Panc1 (cell line): ENCODE measurements at places on chromosomes 5 and 9.

DNA sequence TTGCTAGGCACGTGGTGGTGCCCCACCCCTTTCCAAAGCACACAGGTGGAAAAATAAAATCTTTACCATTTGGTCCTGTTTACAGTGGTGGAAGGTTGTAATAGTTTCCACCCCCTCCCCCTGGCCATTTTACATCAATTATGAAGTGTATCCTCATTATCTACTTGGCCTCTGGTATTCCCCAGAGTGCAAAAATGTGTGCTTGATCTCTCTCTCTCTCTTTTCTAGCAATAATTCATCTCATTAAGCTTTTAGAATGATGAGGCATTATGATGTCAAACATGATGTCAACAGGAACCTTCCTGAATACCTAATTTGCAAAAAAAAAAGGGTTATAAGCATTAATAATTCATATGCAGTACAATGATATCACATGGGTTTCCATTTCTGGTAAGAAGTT lies 3.1 kb downstream of the PDE8B start:
- DNase-seq: no peak

GRCh38 chr5:163106098-163106497 lies 331.3 kb upstream of the CCNG1 start:
- DNase-seq: no peak

- no peak for DNase-seq
Measured at GRCh38 chr5:32109236-32109635, 64.9 kb downstream of the GOLPH3 start.

DNA sequence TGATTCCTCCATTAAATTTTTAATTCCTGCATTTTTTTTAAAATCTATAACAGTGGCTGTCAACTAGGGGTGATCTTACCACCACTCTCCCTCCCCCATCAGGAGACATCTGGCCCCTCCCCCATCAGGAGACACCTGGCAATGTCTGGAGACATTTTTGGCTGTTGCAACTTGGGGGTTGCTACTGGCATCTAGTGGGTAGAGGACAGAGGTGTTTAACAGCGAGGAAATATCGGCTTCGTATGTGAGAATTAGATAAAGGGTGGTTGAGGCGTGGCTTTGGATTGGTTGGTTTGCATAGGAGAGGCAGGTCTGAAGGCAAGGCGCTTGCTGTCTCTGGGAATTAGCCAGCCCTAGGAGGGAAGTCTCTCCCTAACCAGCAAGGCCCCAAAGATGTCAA lies 10.5 kb downstream of the CDHR2 start:
- DNase-seq: no peak

- DNase-seq: no peak
Measured at GRCh38 chr9:97474372-97474925, 27.0 kb upstream of the TMOD1 start.

- peak; percentile 71 for DNase-seq
Measured at GRCh38 chr5:72018143-72018803, 89.0 kb upstream of the MAP1B start.

GRCh38 chr5:79886925-79887655 lies 104.0 kb downstream of the MTX3 start:
- DNase-seq: no peak

- DNase-seq: no peak
Measured at GRCh38 chr9:35951736-35952135, 6.2 kb downstream of the OR2S2 start.

DNA sequence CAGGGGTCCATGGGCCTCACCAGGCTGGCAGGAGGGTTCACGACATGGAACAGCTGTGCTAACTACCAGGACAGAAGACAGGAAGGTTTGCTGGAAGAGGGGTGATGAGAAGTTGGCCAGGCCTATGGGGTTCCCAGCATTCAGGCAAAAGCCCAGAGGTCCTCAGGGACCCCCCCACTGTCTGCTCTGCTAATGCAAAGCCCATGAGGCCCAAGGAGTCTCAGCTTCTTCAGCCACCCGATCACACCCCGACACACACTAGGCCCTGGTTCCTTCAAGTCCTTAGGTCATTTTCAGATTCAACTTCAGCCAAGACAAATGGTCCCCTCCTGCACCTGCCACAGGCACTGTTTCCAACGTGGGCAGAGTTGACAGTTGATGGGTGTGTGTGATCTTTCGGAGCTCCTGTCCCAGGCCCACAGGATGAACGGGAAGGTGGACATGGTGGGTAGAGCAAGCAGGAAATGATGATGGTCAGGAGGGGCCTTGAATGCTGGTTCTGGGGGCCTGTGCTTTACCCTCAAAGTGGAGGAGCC lies 20.4 kb downstream of the ADAMTS2 start:
- DNase-seq: no peak

DNA sequence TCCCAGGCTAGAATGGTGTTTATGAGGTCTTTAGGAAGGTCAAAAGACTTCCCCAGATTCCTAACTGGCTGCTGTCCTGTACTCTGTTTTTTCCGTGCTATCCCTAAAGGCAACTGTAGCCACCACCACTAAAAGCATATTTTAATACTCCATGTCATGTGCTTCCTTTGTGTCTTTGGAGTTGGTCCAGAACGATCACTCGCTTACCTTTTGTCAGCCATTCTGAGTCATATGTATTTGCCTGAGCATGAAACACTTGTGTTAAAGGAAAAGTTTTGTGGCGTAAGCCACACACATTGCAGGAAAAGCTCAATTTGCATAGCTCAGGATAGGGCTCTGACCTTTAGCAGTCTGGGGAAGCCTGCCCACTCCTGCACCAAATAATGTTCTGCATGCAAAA lies 299.6 kb downstream of the NTRK2 start:
- DNase-seq: no peak

- DNase-seq: no peak
Measured at GRCh38 chr5:135723491-135723890, 111.0 kb upstream of the SLC25A48 start.

DNA sequence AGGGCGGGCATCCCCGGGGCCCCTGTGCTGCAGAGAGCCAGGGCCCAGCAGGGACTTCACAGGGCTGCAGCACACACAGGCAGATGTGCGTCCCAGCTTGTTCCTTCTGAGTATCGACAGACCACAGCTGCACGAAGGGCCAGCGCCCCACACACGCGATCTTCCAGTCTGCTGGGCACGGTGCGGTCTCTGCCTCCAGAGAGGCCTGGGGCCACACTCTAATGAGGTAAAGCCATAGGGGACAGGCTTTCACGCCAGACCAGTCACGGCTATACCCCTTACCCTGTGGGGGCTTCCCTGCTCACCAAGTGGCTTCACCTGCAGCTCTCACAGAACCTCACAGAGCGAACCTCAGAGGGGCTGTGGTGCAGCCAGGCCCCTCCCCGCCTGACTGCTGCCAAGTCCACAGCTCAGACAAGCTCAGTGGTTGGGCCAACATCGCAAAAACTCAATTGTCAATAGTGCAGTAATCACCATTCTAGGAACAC lies 82.2 kb downstream of the SHB start:
- no peak for DNase-seq

DNA sequence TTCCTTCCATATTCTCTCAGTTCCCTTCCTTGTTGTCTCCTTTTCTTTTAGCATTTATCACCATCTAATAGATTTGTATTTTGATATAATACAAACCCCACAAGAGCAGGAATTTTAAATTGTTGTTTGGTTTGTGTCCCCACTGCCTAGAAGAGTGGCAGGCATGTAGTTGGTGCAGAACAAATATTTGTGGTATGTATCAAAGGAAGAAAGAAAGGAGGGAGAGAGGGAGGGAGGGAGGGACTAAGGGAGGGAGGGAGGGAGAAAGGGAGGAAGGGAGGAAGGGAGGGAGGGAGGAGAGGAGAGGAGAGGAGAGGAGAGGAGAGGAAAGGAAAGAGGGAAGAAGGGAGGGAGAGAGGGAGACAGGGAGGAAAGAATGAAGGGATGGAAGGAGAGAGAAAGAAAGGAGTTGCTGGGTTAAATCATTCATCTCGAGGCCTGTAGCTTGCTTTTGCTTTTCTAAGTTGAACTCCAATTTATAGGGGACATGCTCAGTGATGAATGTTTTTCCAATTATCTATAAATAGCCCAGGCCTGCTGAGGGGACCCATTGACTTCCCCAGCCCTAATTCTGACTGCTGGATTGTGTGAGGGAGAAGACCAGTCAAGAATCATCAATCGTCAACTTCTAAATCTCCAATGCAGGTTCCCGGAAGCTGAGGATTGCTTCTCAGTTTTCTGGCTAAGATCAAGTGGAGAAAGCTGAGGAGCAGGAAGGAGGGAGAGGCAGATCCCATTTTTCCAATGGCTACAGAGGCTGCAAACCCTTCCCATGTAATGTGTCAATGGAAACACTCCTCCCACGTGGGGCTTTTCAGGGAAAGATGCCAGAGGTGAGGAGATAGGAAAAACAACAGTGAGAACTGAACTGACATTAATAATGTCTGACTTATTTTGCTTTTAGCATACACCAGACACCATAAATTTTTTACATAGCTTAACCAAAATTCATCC lies 320.7 kb downstream of the ASTN2 start:
- DNase-seq: no peak

GRCh38 chr5:172433071-172433470 lies 21.3 kb downstream of the SH3PXD2B start:
- no peak for DNase-seq

GRCh38 chr9:7791394-7791793 lies 8.2 kb downstream of the DMAC1 start:
- no peak for DNase-seq

DNA sequence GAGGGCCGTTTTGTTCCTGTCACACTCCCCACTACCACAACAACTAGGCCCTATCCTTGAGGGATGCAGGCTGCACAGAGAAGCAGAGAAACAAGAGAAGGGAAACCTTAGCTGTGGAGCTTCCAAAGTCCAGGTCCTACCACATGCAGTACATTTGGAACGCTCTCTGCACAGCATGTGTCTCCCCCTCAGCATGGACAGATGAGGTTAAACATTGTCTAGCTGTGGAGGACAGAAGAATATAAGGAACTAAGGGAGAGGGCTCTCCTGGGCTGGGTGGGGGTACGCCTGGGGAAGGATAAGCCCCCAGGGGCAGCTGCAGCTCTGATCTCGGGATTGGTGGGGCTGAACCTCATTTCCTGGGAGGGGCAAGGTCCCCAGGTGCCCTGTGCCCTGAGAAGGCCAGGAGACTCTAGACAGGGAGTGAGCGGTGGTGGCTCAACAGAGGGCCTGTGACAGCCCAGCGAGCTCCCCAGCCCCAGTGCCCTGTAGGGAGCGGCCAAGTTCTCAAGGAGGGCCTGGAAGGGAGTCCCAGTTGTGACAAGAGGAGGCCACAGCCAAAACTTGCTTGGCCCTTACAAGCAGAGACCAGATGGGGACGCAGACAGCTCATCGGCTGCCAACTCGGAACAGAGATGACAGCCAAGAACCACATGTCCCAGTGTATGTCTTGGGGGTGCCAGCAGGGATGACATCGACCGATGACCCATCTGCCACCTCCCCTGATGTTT lies 30.1 kb downstream of the TSPAN17 start:
- no peak for DNase-seq

DNA sequence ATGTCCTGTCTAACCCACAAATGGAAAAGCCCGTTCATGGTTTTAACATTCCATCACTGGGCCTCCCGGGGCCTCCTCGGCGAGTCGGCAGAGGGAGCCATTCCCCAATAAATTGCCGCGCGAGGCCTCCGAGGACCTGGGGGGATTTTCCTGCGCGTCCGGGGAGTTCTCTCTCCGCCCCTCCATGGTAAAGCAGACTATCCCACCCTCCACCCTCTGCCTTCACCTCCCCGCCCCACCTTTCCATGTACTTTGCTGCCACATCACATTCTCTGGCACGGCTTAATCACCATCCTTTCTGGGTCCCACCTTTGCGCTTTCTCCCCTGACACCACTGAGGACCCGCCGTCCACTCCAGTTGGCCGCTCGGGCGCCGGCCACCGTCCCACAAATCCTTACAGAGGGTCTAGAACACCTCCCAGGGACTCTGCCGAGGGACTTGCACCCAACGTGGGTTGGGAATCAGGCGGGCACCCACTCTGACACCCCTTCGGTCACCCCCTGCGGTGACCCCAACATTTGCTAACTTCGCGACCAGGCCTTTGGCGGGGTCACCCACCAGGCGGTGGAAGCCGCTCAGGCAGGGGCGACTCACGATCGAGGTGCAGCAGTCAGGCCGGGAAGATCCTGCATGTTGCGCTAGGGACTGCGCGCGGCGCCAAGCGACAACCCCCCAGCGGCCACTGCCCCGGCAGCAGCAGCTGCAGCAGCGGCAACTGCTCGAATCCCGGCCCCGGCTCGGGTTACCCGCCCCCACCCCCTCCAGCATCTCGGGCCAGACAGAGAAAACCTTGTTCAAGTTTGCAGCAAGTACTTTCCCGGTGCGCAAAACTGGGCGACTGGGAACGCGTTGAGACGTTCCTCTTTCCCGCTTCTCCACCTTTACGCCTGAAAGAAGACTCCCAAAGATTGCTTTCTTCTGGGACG lies at the start of gene MEGF10:
MEGF10 (plus strand) TSS at position 778 of the 927 bp plus-strand sequence. CDS start 40,513 bp downstream, outside the sequence.
- DNase-seq: no peak

DNA sequence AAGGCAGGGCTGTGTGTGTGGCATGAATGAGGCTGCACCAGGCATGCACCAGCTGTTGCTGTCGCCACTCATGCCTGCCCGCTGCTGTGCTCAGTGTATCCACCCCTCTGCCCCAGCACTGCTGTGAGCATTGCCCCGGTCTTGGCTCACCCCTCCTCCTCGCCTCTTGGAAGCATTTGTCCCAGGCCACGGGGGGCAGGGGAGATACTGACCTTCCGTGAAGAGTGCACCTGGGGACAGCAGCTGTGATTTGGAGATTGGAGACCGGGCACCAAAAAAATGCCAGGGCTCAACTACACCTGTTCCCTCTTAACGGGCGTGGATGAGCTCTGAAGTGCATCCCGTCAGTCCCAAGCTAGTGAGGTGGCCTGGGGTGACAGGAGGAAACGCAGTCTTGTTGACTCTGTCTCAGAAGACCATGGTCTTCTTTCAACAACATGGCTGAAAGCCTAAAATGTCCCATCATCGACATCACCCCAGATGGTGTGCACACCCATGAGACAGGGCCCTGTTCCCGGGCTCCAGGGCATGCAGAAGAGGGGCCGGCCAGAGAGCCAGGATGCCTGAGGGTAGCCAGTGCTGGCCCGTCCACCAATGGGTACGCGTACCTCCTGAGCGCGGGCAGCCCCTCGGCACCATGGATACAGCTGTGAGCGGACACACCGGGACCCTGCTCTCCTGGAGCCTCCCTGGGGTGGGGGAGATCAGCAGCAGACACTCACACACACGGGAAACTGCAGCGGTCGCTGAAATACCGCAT lies 115.8 kb downstream of the COL5A1 start:
- DNase-seq: no peak

DNA sequence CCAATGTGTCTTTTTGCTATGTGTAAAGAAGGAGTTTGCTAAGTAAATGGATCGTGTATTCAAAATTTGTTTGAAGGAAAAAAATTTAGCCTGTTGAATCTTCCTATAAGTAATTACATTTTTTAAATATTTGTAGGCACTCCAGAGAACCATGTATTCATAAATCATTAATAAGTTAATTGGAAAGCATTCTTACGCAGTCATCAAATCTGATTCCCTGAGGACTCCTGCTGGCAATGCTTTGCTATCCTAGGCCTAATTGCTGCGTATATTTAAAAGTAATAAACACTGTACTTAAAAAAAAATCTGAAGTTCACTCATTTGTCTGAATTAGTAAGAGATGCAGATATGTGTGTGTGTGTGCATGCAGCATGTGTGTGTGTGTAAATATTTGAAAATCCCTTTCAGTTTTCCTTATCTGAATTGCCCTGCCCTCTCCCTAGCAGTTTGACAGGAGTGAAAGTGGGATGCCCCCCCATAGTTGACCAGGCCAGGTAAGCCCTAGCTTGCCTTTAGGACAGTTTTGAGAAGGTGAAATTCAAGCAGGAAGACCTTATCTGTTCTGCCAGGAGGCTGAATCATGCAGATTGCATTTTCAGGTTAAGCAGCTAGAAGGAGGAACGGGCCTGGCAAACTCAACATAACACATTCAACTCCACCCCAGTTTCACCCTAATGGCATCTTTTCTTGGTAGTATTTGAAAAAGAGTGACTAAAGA lies 81.2 kb upstream of the DNAH5 start:
- DNase-seq: no peak

- no peak for DNase-seq
Measured at GRCh38 chr9:96084331-96084734, 208.8 kb downstream of the ERCC6L2 start.
